Hematopoietic multipotent progenitor cell treated with erythropoietin and hydrocortisone succinate and interleukin-3 and kit ligand, for 15 days (in vitro differentiated cells): ENCODE measurements at places on chromosomes 3 and 15.

DNA sequence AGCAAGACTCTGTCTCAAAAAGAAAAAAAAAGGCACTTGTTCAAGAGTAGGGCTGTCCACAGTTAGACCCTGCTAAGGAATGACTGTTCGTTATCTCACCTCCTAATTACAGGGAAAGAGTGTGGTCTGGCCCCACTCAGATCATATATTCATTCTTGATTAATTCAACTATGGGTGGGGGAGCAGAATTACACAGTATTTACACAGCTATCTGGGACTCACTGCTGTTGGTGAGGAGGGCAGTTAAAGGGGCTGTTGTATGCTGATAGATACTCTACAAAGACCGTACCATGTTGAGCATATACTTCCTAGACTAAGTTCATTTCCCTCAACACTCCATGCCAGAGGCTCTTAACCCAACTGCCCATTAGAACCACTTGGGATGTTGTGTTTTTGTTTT is 3.8 kb upstream of the ZNF620 start:
- peak; percentile 65 for DNase-seq

- DNase-seq = no peak
Observed at GRCh38 chr15:90667073-90667754, 49.9 kb upstream of the BLM start.

DNA sequence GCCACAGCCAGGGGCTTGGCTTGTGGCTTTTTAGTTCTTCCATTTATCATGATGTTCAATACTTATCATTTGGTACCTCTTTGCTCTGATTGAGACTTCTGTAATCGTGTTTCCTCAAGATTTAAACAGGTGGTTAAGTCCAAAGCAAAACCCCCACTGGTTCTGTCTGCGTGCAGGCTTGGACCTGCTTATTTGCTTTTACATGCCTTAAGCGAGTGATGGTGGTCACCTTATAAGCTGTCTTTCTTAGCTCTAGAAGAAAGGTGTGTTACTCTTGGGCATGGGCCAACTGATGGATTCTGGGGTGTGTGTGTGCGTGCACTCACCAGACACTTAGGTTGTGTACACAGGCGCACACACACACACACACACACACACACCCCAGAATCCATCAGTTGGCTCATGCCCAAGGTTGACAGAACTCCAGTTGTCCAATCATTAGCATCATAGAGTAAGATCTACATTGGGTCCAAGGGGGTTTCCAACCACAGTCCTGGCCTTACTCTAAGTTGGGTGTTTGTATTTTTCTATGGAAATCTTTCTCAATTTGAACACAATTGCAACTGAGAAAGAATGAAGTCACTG is 1.2 kb downstream of the MYZAP start:
- DNase-seq = no peak

DNA sequence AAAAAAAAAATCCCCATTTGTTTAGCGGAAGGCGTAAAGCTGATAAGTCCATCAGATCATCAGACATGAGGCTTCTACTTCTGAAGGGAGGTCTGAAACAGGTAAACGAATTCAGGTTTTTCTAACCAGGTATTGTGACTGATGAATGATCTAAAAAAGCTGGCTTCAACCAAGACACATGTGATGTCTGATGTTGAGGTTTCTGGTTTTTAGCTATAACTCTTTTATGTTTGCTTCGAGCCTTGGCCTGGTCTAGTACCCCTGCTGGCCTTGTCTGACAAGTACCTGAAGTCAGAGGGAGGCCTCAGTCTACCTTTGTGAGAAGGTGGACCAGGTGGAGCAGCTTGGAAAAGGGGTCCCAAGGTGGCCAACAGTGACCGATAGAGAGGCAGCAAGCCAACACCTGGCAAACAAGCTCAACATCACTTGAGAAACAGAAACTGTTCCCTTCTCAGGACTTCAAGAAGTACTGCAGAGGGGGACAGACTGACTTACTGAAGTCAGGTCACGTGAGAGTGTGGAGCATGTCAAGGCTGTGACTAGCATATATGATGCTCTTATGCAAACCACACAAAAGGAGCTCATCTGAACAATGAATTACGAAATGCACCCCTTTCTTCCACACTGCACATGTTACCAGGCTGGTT is 33.0 kb upstream of the CA12 start:
- no peak for DNase-seq

DNA sequence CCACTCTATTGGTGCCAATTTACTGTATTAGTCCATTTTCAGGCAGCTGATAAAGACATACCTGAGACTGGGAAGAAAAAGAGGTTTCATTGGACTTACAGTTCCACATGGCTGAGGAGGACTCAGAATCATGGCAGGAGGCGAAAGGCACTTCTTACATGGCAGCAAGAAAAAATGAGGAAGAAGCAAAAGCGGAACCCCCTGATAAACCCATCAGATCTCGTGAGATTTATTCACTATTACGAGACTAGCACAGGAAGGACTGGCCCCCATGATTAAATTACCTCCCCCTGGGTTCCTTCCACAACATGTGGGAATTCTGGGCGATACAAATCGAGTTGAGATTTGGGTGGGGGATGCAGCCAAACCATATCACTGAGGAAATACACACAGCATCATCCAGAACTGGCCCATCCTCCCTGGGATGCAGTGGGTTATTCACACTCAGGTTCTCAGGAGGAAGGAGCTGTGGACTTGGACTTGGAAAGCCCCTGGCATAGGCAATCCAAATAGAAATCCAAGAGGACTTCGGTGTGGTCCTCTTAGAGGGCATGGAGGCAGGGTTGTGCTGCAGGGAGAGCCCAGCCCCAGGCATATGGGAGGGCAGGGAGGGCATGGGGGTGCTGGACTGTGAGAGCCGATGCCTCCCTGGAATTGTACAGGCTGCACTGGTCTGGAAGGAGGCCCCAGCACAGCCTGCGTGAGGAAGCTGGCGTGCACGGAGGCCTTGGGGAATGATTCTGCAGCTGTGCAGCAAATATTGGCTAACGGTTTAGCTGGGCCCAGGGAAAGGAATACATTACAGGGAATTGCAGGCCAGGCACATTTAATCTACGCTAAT is 62.9 kb downstream of the EFCAB12 start:
- DNase-seq = no peak

GRCh38 chr15:60555806-60556205 is 76.9 kb upstream of the ICE2 start:
- no peak for DNase-seq

DNA sequence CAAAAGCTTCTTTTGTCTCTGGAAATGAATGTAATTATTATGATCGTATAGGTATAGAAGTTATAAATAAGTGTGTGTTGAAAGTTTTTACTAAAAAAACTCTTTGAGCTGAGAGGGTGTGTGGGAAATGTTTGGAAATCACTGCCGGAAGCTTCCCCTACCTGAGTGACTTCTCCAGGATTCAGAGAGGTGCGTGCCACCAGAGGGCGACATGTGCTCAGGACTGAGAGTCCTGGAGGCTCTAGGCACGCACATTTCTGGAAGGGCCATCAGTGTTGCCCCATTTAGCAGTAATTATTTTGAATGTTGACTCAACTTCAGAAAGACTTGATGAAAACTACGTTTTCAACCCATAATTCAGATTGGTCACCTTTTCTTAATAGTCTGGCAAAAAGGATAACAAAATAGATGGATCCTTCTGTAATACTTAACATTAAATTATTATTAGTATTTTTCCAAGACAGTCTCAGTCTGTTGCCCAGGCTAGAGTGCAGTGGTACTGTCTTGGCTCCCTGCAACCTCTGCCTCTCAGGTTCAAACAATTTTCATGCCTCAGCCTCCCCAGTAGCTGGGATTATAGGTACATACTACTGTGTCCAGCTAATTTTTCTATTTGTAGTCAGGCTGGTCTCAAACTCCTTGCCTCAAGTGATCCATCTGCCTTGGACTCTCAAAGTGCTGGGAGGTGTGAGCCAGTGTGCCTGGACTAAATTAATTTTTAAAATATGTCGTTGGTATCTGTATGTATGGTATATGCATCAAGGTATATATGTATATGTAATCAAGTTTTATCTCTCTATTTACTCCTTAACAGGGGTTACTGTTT is 34.5 kb downstream of the GPR171 start:
- peak; percentile 37 for DNase-seq

- DNase-seq = no peak
Observed at GRCh38 chr15:81863162-81863561, 182.7 kb downstream of the MEX3B start.

DNA sequence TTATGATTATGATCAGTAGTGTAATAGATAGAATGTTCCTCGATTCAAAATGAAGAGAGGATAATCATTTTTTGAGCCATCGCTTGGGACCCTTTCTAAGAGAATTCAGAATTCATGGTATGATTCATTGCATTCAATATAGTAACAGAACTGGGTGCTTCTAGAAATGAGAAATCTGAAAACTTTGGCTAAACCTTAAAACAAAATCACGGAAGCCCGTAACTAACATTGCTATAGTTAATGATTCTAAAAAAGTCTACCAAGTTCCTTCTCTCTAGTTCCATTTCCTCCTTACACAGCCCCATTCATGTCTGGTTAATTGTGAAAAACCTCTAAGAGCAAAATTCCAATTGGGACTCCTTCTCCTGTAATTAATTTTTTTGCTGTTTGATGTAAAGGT is 217.1 kb downstream of the GBE1 start:
- DNase-seq = no peak

DNA sequence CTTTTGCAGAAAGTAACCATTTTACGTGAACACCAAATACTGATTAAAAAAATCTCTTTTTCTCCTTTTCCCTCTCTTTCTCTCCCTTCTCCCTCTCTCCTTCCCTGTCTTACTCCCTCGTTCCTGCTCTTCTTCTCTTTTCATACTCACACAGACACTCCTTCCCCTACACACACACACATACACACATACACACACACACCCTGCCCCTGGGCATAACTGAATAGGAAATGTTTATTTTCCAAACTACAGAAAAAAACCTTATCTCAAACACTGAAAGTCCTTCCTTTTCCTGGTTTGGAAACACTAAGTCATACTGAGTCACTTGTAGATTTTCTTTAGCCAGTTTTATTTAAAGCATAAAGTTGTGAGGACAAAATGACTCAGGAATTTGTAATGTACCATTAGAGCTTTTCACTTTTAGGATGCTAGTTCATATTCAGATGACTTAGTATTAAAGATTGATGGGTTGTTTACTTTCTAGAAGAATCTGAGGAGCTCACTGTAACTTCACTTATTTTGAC is 62.4 kb downstream of the MBNL1 start:
- peak; percentile 81 for DNase-seq

GRCh38 chr15:95591270-95591669 is 739.2 kb upstream of the NR2F2 start:
- no peak for DNase-seq

- DNase-seq = no peak
Observed at GRCh38 chr15:44370830-44371229, 56.6 kb upstream of the CTDSPL2 start.

- no peak for DNase-seq
Observed at GRCh38 chr3:194312743-194313281, 38.3 kb downstream of the CPN2 start.

- DNase-seq = peak; percentile 40
Observed at GRCh38 chr15:45637552-45638033, 2.8 kb downstream of the SQOR start.

DNA sequence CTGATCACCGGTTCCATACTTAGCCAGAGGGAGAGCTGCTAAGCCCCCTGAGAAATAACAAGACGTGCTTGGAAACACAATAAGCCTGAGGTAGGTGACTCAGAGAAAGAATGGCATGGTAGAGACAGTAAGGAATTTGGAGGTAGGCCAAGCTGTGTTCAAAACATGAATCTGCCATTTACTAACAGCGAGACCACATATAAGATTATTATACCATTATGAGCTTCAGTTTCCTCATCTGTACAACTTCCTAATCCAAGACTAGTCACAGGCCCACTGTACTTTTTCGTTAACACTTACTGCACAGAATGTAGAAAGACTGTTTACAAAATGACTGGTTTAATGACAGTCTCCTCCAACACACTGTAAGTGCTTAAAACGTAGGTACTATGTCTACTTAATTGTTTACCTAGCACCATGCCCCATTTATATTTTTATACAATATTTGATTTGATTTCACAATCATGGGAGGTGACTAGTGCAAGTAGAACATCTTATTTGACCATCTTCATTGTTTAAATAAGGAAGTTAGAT is 25.7 kb downstream of the ATOSA start:
- no peak for DNase-seq

DNA sequence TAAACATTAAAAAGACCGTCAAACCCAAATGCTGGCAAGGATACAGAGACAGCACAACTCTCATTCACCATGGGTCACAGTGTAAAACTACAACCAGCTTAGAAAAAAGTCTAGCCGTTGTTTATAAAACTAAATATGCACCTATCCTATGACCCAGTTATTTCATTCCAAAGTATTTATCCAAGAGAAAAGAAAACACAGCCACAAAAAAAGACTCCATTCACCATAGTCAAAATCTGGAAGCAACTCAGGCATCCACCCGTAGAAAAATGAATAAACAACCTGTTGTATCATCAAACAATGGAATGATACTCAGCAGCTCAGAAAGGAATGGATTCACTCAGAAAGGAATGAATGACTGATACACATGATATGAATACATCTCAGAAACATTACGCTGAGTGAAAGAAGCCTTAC is 28.6 kb downstream of the PLD1 start:
- no peak for DNase-seq

DNA sequence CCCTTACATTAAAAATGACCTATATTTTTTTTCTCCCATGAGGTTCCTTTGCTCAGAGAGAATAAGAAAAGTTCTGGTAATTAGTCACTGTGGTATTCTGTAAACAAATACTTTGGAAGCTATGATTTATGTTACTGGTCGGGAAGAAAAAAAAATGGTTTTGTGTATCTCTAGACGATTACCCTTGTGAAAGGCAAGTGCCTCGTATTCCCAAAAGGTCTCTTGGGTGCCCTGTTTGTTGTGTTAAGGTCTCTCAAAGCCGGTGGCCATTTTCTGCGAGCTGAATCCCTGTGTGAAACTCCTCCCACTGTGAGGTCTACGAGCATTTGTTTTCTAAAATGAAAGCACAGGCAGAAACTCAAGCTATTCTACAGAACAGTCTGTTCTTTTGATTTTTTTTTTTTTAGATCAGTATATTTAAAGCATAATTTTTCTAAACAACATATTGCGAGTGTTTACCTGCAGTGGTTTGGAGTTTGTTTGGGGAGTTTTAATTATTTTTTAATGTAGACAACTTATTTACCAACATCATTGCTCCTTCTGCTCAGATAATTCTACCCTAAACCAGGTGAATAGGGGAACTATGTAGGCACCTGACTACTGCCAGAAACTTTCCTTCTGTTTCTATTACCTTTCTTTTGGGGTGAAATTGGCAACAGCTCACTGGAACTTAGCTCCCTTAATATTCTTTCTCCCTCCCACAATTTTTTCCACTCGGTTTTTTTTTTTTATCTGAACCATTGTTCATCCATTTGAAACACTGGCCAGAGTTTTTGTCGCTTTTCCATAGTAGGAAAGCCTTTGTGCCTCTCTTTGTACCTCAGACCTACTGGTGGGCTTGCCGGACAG is 44.0 kb downstream of the ZBTB38 start:
- peak; percentile 77 for DNase-seq

DNA sequence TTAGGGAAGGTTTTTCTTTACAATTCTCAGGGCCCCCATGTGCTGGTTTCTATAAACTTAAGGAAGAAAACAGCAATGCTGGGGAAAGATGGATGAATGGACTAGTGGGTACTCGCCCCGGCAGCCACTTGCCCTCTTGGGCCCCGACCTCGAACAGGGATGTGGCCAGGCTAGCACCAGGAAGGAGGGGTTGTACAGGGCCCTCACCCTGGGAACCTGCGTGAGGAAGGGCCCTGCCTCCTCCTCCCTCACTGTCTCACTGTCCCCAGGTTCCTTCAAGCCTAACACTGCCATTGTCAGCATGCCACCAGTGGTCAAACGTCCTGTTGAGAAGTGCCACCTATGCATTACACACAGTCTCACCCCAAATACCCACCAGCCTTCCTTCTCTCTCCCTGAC is 9.1 kb downstream of the ADAMTS17 start:
- no peak for DNase-seq

GRCh38 chr3:113731694-113732093 is 14.4 kb downstream of the NAA50 start:
- no peak for DNase-seq
